ENCODE measurements at places on chromosomes 5 and 9.

GRCh38 chr9:133120501-133121197 lies 391 bp downstream of the RALGDS start:
- DNase-seq: no peak

GRCh38 chr5:22643356-22643755 lies 209.8 kb downstream of the CDH12 start:
- no peak for DNase-seq

- DNase-seq: no peak
These were observed 49.3 kb downstream of the ZFAND5 start for GRCh38 chr9:72315510-72316311.

- no peak for DNase-seq
These were observed 73.8 kb downstream of the DAB2IP start for GRCh38 chr9:121725008-121725775.

GRCh38 chr5:16759147-16759773 lies 142.5 kb upstream of the RETREG1 start:
- no peak for DNase-seq

- no peak for DNase-seq
These were observed 448.4 kb upstream of the ITGA1 start for GRCh38 chr5:52339285-52339684.

- DNase-seq: no peak
These were observed 146.4 kb downstream of the EGFLAM start for GRCh38 chr5:38404667-38405276.

DNA sequence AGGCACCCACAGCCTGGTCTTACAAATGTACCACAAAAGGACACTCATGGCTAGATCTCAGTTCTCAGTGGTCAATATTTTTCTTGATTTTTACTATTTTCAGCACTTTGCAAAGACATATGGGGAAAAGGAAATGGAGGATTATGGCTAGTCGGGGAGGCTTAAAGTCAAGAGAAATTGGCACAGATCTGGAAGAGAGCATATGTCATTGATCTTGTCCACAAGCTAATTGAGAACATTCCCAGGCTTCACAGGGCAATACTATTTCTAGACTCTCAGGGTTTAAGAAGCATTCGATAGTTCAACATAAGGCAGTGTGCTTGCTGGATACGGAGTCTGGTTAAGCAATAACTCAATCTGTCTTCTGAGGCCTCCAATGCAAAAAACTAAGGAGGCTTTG lies 285.8 kb downstream of the ZNF608 start:
- DNase-seq: no peak

DNA sequence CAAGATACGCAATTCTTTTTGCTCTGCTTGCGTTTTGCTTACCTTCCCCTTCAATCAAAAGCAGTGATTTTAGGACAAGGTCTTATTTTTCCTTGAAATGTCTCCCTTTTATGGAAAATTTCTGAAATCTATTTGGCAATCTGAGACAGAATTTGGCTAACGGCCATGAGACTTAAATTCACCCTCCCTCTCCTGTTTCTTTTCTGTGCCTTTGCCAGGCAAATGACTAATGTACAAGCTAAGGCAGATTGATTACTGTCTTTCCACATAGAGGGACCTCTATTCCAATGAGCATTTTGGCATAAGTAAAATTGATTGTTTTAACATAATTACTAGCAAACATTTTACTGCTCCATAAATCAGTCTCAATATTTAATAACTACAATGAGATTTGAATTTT lies 31.7 kb downstream of the FAM81B start:
- no peak for DNase-seq

DNA sequence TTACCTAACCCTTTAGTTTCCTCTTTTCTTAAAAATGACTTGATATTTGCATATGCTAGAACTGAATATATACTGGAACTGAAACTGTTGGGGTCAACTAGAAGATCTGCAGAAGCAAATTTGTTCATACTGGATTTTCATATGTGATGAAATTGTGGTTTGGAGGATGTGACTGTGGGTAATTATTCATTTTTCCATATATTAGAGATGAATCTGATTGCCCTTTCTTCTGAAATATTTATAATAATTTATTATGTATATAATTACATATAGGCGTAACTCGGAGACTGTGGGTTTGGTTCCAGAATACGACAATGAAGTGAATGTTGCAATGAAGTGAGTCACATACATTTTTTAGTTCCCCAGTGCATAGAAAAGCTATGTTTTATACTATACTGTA lies 149.1 kb downstream of the ATP10B start:
- DNase-seq: no peak

DNA sequence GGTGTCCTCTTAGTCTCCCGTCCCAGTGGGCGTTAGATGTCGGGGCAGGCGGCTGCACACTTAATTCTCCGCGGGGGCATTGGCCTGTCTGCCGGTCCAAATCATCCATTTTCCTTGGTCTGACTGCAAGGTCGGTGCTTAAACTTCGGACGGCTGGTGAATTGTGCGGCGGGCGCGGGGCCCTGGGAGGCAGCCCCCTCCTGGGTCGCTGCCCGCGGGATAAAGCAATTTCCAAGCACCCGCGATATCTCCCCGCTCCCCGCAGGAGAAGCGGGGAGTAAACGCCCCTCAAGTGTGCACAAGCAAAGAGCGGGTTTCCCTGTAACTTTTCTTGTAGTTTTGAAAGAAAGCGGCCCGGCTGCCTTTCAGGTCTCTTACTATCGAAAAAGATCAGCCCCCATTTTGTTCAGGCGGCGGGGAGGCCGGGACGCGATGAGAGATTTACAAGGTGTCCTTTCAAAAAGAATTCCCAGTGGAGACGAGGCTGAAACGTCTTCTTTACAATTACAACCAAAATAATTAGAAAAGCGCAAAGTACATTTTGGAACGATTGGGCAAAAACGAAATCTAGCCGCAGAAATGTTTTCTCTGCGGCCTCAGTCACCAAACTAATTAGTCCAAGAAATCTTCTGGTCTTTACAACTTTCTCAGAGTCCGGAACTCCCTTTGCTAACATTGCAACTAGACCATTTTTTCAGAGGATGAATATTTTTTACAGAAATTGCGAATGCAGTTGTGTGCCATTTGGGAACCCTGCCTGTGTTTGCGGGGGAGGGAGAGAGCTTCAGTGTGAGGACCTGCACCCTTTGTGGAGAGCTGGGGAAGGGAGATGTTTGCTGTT lies 1.8 kb downstream of the IRX1 start:
- DNase-seq: no peak

GRCh38 chr5:170152767-170153166 lies 47.1 kb downstream of the FOXI1 start:
- DNase-seq: no peak

DNA sequence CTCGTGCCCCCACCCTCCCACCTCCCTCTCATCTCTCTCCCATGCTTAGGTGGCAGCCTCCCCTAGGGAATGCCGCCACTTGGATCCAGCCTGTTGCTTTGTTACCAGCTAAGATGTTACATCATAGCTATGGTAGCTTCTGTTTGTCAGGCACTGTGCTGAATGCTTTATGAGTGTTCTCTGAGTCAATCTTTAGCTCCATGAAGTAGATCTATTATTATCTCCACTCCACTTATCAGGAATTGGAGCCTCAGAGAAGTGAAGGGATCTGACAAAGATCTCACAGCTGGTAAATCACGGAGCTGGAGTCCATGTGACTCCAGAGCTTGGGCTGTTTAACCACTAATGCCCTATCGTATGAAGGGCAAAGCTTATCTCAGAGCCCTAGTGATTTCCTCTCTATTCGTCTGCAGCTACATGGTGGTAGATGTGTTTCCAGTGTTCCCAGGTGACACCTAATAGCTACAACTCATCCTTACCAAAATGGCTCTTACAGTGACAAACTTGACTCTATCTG lies 54.1 kb downstream of the GARNL3 start:
- DNase-seq: no peak

- no peak for DNase-seq
These were observed 1899.5 kb downstream of the MAT2B start for GRCh38 chr5:165404917-165405316.

DNA sequence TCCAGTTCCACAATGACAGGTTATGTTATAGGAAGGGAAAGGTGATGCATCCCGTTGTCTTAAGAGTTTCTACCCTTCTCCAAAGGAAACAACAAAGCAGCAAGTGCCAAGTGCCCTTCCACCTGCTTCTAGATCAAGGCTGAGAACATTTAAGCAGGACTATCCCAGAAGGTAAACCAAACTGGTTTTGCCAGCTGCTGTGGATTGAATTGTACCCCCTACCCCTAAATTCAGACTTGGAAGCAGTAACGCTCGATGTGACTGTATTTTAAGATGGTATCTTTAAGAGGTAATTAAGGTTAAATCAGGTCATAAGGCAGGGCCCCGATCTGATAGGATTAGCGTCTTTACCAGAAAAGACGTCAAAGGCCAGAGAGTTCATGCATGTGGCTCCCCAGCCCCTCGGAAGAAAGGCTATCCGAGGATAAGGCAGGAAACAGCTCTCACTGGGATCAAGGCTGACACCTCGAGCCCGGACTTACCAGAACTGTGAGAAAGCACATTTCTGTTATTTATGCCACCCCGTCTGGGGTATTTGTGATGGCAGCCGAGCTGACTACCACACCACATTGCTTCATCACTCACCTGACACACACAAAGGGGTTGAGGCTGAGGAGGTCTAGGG lies 179.1 kb upstream of the RAI14 start:
- no peak for DNase-seq

- no peak for DNase-seq
These were observed 1.7 kb downstream of the PSD2 start for GRCh38 chr5:139797335-139797734.

- no peak for DNase-seq
These were observed 88.9 kb downstream of the EBF1 start for GRCh38 chr5:159010661-159011442.

DNA sequence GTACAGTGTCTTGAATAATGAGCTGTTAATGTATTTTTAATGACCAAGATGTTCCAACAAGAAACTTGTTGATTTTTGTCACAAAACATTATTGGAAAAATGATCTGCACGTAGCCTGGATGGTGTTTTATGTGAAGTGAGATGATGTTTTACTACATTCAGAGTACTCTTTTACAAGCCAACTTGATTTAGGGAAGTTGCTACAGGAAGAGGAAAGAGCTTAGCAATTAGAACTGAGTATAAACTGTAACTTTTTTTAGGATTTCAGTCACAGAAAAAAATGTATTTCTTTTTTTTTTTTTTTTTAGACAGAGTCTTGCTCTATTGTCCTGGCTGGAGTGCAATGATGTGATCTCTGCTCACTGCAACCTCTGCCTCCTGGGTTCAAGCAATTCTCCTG lies 113.6 kb upstream of the ADRA1B start:
- no peak for DNase-seq

- no peak for DNase-seq
These were observed 66.3 kb downstream of the PRELID2 start for GRCh38 chr5:145768863-145769262.

GRCh38 chr9:113528088-113528487 lies 64.6 kb downstream of the RGS3 start:
- DNase-seq: no peak

DNA sequence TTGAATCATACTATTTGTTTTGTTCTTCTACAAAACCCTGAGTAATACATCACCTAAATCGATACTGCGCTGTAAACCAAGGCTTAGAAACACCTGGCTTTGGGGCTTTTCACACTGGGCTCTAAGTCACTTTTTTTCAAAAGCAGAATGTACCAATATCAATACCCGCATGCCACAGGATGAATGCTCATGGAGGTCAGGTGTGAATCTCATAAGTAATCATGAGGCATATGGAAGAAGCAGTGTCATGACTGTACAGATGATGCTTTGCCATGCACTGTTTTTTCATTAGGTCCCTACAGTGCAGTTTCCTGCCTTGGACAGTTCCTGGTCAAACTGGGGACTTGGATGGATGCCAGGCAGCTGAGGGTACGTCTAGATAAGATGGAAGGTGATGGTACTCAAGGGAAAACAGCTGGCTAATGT lies 49.0 kb upstream of the ATG10 start:
- no peak for DNase-seq

GRCh38 chr9:122016309-122016708 lies 76.8 kb downstream of the TTLL11 start:
- no peak for DNase-seq

DNA sequence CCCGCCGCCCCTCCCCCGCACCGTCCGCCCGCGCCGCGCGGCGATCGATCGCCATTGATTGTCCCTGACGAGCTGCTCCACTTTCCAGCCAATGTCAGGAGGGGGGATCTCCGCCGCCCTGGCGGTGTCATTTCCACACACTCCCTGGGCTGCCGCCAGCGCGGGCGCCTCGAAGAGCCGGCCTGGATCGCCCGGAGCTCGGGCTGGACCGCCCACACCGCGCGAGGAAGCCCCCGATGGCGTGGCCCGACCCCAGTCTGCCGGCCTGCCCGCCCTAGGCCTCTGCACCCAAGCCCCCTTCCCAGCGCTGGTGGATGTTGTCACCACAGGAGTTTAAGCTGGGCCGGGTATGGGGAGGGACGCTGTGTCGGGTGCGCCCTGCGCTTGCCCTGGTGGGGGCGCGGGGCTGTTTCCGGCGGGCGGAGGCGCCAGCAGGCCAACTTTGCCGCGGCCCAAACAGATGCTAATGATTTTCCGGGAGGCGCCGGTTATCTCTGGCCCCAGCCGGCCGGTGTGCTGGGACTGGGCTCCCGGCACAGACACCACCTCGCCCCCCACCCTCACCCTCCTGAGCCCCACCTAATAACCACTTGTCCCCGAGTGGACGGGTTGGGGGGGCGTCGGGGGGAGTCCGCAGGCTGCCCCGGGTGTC lies 10.6 kb upstream of the CXXC5 start:
- peak; percentile 48 for DNase-seq

DNA sequence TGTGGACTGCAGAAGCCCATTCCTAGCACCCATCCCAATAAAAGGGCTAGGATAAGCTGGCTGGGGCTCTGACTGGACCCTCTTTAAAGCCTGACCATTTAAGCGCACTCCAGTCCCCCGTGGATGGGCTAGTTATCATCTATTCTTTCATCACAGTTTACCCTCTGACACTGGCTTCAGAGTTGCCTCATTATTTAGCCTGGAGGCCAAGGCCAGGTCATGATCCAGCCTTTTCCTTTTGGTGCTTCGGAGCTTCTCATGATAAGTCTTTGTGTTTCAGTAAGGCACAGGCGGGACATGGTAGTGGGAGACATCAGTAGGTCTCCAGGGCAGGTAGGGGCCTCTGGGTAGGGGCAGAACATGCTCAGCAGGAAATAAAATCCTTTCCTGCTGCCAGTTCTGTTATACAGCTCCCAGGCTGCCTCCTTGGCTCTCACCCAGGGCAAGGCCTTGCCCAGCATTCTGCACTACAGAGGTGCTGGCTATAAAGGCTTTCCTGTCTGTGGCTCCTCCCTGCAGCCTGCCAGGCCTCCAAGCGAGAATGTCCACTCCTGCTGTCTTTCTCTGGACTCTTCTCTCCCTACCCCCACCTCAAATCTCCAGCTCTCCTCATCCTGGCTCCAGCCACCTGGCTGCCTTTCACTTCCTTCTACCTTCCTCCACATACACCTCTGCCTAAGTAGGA lies 128.8 kb downstream of the FSTL4 start:
- no peak for DNase-seq

GRCh38 chr9:89929673-89930480 lies 325.1 kb downstream of the GADD45G start:
- DNase-seq: no peak

All from central memory CD4-positive, alpha-beta T cell (primary cell).